ENCODE measurements at places on chromosomes 12 and 14.

GRCh38 chr14:59699442-59699841 is 122.8 kb upstream of the CCDC175 start:
- no peak for DNase-seq

DNA sequence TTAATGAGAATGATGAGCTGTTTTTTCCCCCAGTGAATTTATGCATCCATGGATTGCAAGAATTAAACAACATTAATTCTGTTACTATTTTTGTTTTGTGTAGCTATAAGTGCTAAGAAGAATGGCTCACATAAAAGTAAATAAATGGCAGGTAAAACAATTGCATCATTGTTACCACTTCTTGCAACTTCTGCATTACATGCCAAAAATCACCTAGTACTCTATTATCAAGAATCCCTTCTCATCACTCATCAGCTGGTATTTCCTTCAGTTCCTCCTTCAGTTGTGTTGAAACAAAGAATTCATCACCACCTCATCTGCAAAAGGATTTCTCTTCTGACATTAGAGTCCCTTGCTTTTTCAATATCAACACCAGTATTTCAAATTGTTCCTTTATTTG is 773 bp downstream of the A2M start:
- no peak for DNase-seq

GRCh38 chr12:19744705-19745218 is 305.5 kb downstream of the AEBP2 start:
- DNase-seq, result no peak

DNA sequence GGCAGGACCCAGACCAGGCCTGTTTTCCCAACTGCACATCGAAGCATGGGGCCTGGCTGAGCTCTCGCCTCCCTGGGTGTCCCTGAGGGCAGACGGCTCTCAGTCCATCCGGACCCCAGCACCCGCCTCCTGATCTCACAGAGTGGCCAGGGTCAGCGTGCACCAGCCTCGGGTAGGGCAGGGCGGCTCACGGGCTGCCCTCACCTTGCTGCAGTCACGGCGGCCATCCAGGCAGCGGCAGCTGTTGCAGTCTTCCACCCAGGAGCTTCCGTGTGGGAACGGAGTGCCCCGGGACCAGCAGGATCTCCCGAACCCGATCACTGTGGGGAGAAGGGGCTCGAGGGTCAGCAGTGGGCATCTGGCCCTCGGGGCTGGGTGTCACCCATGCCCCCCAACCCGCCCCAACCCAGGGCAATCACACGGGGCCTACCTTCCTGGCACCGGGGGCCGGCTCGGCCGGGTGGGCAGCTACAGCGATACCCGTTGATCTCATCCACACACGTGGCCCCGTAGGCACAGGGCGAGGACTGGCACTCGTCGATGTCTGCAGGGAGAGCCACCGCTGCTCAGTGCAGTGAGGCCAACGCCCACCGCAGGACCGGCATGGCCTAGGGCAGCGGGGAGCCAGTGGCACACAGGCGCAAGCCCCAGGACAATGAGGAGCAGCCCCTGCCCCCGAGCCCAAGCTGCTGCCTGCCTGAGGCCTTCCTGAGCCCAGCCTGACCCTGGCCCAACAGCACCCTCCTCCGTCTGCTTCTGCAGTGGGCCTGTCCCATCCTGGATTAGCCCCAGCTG is 22.2 kb downstream of the JAG2 start:
- DNase-seq, result no peak

DNA sequence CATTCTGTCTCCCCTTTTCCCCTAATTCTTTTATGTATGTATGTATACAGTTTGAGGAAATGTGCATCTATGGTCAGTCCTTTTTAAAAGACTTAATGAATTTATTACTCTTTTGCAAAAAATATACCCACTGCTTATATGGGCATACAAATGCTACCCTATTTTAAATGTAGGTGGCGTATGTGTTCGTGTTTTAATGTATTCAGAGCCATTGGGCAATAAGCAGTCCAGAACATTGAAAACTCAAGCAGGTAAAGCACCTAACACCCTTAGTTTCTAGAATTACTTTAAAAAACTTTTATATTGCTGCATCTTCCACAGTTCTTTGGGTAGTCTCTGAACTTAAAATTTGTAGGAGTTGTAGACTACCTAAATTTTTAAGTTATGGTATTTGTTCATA is 42.6 kb upstream of the A2ML1 start:
- DNase-seq, result no peak

DNA sequence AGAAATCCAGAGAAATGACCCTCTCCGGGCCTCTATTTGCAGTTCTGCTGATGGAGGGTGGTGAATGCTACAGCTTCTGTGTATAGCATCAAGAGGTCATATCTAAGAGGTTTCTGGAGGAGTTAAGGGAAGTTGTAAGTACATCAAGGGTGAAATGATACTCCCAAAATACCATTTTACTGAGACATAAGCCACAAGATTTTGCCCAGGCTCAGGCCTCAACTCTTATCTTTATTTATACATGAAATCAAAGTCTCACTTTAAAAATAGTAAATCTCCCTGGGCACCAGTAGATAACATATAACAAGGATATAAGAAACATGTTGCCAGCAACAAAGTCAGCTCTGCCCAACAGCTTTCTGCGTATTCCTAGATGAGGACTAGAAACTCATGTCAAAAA is 40.4 kb downstream of the NIN start:
- DNase-seq, result no peak

DNA sequence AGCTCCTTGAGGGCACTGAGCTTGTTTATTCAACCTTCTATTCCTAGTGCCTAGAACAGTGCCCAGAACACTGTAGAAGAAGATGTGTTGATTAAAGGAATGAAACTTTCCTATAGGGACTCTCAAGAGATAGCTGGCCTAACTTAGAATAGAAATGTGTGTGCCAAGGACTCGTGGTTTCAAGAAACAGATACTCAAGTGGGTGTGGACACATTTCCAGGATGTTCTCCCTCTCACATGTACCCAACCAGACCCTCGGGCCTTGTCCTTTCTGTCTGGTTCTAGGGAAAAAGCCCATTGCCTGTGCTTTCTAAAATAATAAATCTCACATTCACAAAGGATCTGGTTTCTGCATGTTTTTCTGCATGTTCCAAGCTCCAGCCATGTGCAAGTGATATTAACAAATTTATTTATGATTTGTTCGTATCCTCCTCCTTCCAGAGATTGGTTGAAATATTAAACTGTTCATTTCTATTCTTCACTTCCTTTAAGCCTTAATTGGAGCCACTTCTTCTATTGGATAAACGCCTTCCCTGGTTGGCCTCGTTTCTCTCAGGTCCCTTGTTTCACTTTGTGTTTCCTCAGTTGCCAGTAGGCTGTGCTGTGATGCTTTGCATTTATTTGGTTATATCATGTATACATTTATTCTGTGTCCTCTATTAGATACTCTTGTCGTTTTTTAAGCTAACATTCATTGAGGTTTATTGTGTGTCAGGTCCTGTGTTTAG is 89.8 kb downstream of the CRADD start:
- DNase-seq, result no peak
